Effector CD4-positive, alpha-beta T cell (primary cell): ENCODE measurements at places on chromosomes 1 and 21.

- no peak for DNase-seq
Observed at GRCh38 chr1:157139052-157139715, 989 bp upstream of the ETV3 start.

DNA sequence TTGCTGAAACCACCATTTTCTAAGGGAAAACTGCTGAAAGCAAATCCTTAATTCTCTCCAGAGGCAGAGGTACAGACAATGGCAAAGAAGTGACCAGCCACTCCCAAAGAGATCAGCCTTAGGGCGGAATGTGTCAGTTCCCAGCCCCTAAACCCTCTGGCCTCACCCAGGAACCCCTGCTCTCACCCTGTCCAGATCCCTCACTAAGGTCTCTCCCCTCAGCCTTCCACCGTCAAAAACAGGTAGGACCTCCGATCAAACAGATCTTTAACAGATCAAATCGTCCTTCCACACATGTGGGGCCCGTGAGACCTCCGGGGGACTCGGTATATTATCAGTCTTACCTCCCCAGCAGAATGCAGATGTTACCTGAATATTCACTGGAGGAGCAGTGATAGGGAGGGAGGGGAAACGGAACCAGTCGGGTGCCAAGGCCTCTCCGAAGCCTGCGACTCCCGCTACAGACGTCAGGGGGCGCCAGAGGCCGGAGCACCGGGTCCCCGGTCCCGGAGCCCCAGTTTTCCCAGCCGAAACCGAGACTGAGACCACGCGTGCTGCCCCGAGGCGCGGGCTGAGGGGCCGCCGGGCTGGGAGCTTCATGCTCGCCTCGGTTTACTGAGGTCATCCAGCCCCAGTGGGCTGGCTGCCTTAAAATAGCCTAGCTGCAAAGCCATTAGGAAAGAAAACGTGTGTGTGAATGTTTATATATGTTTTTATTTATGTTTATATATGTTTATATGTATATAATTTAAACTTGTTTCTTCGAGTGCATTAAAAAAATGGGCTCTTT is 23.6 kb downstream of the GPA33 start:
- peak; percentile 74 for DNase-seq

DNA sequence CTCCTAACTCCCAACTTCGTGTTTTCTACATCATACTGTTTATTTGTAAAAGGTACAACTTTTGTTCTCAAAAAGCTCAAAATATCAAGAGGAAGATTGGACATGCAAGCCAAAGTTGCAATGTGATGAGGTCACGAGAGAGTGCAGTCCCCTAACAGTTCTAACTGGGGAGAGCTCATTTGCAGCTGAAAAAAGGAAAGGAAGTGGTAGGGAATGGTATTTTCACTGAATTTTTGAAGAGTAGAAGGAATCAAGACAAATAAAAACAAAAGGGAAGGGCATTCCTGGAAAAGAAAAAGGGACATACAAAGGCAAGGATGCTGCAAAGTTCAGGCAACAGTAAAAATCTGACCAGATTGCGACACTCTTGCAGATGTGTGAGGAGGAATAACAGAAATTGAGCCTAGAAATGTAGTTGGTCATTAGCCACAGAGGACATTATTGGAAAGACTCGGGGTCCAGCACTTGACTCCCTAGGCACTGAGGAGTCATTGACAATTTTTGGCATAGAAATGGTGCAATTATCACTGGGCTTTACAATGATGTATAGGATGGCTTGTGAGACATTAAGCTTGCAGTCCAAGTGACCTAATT is 67.9 kb downstream of the TBX15 start:
- no peak for DNase-seq

- no peak for DNase-seq
Observed at GRCh38 chr1:198272492-198272891, 115.7 kb downstream of the NEK7 start.

- no peak for DNase-seq
Observed at GRCh38 chr1:58839846-58840835, 56.3 kb upstream of the JUN start.

- DNase-seq = no peak
Observed at GRCh38 chr1:221549815-221550214, 192.1 kb downstream of the DUSP10 start.

DNA sequence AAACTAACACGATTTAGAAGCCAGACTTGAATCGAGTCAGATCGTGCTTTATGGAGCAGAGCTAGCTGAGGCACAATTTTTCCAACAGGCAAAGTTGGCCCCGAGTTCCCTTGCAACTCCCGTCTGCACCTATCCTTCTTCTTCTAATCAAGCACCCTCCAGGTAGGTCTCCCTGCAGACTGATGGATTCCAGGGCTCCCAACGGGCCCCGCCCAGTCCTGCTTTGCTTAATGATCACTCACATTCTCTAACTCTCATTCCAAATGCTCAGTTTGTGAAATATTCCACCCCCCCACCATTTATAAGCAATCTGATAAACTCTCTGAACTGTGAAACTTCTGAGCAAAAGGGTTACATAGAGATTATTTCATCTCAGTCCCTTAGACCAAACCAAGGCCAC is 119.6 kb downstream of the SLC30A10 start:
- no peak for DNase-seq

DNA sequence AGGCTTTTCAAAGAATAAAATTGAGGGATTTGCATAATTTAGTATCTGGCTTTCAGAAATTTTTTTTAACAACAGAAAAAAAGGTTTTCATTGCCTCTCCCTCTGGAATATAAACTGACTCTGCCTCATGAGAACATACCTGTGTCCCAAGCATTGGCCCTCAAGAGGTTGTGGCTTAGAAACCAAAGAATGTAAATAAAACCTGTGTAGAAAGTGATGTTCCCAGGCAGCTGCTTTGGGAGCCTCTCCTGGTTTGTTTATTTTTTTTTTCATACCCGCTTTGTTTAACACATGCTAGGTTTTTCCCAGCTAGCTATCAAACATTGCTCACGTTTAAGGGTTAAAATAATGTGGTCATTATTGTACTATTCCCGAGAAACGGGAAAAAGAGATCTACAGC is 40.5 kb upstream of the IFNAR2 start:
- DNase-seq = no peak

DNA sequence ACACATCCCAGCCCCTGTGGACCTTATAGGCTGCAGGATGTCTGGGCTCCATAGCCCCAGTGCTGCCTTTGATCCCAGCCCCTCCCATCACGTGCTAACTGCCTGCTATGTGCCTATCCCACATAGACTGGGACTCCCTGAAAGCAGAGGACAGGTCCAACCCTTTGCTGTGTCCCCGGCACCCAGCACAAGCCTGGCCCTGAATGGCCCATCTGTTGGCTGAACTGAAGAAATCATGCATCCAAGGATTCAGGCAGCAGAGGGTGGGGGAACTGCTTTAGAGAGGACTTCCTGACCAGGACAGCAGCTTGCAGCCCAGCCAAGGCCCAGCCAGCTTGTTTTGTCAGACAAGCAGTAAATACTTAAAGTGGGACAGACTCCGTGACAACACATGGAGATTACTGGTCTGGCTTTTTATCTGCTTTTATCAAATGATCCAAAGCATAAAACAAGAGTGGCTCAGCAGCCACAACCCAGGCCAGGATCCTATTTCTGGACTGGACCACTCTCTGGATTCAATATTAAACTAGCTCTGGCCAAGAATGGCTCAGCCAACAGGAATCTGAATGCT is 69.3 kb downstream of the GLIS1 start:
- no peak for DNase-seq

GRCh38 chr1:3249631-3250501 is 180.9 kb downstream of the PRDM16 start:
- DNase-seq = no peak

DNA sequence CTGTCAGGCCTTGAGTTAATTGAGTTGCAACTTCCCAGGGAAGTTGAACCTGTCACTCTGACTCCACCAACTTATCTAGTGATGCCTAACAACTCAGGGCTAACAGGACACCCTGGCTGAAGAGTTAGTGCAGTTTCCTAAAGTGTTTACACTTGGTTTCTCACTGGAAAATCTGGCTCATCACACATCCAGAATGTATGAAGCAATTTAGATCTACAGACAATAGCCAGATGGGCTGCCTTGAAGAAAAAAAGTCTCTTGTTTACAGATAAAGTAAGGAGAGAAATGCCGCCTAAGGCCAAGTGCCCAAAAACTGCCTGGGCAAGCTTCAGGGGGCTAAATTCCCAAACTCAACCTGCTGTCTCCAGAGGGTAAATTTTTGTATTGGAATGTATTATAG is 446.3 kb upstream of the NCAM2 start:
- DNase-seq = no peak

GRCh38 chr1:82116105-82116504 is 315.4 kb downstream of the ADGRL2 start:
- no peak for DNase-seq

GRCh38 chr1:19476450-19477190 is 8.7 kb downstream of the CAPZB start:
- DNase-seq = peak; percentile 46

DNA sequence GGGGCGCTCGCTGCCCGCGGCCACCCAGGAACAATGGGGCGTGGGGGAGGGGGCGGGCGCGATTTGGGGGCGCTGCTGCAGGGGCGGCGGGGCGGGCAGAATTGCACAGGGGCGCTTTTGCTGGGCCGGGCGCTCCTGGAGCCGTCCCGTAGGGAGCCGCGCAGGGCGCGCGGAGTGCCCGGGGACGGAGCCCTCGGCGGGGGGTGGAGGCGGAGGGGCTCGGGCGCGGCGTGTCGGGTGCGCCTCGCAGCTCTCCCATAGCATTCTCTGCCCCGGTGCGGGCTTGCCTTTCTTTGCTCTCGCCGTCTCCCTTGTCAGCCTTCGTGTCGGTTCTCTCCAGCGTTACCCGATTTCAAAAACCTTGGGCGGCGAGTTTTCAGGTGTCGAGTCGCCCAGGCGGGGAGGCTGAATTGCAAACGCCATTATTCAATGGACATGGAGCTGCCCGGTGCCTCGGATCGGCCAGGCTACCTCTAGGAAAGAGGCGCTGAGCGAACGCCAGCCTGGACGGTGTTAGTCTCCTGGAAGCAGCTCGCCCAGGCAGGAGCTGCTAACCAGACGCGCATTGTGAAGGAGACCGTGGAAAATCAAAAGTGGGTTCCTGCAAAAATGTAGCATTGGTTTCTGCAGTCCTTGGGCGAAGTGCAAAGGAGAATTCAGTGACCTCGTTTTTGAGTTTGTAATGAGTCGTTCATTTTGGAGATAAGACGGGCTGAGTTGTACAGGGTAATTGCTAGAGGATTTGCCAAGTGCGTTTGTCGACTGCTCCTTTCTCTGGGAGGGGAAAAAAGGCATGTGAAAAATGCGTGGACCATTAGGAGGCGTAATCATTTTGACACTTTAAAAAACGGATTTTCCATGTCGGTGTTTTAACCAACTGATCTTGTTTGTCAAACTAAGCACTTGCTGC is 626 bp downstream of the CXADR start:
- peak; percentile 4 for DNase-seq

- DNase-seq = no peak
Observed at GRCh38 chr1:67138813-67139499, 4.2 kb upstream of the C1orf141 start.

DNA sequence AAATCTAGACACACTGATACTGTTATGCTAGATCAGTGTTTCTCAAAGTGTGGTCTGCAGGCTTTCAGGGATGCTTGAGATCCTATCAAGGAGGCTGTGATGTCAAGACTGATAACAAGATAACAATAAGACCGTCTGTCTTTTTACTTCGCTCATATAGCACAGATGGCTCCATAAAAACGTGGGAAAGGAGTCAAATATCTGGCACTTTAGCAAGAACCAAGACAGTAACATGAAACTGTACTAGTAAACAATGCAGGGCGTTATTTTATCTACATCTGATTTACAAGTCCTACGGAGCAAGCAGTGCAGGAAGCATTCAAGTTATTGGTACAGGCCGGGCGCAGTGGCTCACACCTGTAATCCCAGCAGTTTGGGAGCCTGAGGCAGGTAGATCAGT is 3.6 kb upstream of the SPRR3 start:
- DNase-seq = no peak

- DNase-seq = no peak
Observed at GRCh38 chr1:165686971-165687433, 11.4 kb downstream of the ALDH9A1 start.
